ENCODE measurements at places on chromosomes 16 and 17.

GRCh38 chr16:24906199-24906808 lies 60.5 kb downstream of the SLC5A11 start:
- no peak for DNase-seq

DNA sequence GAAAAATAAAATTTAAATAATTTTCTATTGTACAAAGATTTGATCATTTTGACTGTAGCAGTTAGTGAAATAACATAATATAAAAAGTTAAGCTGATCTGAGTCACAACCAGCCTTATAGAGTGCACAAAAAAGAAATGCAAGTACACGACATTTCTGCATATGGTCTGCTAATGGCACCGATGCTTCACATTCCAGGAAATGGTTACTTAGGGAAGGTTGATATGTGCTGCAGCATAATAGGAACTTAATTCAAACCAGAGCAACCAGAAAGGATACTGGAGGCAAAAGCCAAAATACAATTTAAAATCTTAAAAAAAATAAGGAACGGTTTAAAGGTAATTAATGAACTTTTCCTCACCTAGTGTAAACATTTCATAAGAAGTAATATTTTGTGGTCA lies 10.0 kb upstream of the CFDP1 start:
- DNase-seq: no peak

- no peak for DNase-seq
Measured at GRCh38 chr17:74502861-74503260, 28.4 kb downstream of the CD300LB start.

- no peak for DNase-seq
Measured at GRCh38 chr16:54123766-54124165, 162.8 kb downstream of the IRX3 start.

DNA sequence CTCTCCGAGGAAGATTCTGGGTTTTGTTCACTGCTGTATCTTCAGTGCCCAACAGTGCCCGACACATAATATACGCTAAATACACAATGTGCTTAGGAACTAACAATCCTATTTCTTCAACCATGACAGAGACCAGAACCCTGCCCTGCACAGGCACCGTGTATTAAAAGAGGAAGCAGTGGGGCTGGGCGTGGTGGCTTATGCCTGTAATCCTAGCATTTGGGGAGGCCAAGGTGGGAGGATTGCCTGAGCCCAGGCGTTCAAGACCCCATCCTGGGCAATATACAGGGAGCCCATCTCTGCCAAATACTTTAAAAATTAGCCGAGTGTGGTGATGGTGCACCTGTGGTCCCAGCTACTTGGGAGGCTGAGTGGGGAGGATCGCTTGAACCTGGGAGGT lies 19.3 kb downstream of the ARL2BP start:
- no peak for DNase-seq

DNA sequence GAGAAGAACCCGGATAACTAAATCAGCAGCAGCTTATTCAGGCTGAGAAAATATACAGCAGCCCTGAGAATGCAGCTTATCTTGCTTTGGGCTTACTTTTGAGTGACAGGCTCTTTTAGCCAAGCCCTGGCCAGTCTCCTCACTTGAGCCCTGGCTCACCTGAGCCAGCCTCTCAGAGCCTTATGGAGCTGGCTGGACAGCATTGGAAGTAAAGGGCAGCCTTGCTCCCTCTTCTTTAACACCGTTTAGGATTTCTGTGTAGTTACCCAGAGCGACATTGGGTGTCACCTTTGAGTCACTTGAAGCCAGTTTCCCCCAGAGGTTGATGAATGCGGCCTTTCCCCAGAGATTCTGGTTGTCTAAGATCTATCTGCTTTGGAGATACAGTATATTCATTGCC lies 7.7 kb upstream of the NPIPB2 start:
- peak; percentile 4 for DNase-seq

GRCh38 chr17:38510421-38511149 lies 82.3 kb downstream of the ARHGAP23 start:
- DNase-seq: no peak

GRCh38 chr17:6232732-6233101 lies 162.5 kb downstream of the WSCD1 start:
- DNase-seq: no peak

- DNase-seq: no peak
Measured at GRCh38 chr16:10880594-10881452, 3.8 kb downstream of the CIITA start.

DNA sequence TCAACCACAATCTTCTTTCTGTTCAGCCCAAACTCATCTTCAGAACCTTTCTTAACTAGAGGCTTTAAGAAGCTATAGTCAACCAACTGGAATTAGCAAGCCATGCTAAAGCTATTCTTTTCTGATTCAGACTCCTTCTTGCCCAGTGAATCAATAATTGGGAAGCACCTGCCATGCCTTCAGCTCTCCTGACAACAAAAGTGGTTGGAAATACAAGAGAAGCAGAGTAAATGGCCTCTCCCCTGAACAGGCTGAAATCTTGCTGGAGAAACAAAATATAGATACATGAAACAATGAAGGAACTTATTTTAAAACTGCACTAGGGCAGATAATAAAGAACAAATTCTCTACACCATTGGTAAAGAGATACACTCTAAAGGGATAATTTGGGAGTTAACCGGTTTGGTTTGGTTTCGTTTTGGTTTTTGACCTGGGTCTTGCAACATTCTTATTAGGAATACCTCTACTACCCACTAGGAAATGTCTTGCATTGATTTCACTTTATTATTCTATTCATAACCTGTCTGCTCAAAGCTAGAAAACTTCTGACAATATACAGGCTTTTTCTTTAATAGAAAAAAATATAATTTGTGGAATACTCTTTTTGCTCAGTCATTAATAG lies 173.6 kb upstream of the DYNLRB2 start:
- no peak for DNase-seq

- no peak for DNase-seq
Measured at GRCh38 chr16:69833357-69834282, 71.5 kb downstream of the WWP2 start.

DNA sequence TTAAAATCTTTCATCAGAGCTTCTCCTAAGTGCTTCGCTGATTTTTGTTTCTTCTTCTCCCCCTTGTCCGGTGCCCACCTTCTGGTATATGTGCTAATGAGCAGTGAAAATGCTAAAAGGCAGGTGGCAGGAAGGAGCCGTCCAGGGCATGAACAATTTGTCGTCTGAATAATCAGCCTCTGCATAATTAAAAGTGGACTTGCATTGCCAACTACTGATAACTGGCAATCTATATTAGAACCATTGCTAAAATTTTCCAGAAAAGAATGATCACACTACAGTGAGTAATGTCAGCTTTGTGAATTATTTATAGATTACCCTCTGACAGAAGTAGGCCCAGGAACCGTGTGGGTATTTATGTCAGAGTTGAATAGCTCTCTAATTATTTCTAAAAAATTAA lies 28.1 kb downstream of the SERPINF1 start:
- no peak for DNase-seq

GRCh38 chr16:55392701-55393100 lies 68.7 kb downstream of the IRX6 start:
- DNase-seq: no peak

DNA sequence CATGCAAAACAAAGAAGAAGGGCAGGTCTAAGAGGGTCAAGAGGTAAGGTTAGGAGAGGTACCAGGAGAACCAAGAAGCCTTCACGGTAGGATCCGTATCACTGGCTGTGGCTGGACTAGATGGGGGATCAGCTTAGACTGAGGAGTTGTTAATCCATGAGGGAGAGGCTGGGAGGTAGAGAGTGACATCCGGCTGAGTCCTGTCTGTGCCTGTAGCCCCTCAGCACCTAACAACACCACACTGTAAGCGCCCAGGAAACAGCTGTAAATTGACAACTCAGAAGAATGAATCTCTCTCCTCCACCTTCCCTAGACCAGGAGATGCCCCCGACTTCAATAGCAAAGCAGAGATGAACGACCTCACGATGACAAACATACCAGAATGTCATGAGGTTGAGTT lies 199.4 kb upstream of the RPL38 start:
- no peak for DNase-seq

GRCh38 chr17:42573095-42573494 lies 4.4 kb downstream of the PSMC3IP start:
- no peak for DNase-seq

DNA sequence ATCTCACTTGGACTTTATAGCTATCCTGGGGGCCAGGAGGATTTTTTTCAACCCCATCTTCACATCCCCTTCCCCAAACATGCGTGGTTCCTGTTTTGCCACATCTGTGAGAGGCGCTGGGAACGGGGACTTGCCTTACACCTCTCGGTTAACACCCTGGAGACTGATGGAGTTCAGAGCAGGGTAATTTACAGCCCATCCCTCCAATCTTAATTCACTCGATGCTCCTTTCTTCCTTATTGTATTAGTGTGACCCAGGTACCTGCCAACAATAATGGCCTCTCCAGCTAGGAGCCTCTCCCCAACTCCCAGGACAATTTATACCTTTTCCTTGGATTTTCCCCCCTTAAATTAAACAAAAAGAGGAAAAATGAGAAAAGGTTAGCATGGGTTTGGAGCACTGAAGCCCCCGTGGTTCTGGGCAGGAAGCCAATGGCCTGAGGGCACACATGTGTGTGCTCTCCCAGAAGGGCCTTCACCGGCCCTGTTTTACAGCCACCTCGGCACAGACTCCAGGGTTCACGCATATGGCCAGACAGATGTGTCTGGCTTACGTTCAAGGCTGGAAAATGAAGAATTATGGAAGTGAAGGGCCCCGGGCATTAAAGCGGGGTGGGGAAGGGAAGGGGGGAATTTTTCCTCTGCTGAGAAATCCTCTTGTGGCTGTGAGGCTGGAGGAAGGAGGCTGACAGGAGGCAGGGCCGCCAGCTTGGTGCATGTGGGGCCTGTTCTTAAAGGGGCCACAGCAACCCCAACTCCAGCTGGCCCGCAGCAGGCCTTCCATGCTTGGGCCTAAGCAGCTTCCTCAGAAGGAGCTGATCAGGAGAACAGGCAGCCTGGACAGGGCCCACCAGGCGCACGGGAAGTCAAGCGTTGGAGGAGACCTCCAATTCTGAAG lies 21.4 kb downstream of the HIC1 start:
- no peak for DNase-seq

DNA sequence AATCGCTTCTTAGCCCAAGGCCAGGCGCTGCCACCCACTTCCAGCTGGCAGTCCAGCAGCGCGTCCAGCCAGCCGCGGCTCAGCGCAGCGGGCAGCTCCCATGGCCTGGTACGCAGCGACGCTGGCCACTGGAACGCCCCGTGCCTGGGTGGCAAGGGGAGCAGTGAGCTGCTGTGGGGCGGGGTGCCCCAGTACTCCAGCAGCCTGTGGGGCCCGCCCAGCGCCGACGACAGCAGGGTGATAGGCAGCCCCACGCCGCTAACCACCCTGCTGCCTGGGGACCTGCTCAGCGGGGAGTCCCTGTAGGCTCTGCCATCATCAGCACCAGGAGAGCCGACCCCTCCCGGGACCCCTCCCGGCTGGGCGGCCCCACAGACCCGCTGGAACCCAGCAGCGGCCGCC lies 24.0 kb downstream of the TMC6 start:
- DNase-seq: no peak

- no peak for DNase-seq
Measured at GRCh38 chr17:16027708-16028584, 28.3 kb downstream of the TTC19 start.

GRCh38 chr17:652314-652713 lies 62.3 kb downstream of the VPS53 start:
- DNase-seq: no peak

GRCh38 chr16:80802138-80802537 lies 2.3 kb downstream of the CDYL2 start:
- no peak for DNase-seq

GRCh38 chr17:8900626-8901585 lies 33.4 kb upstream of the PIK3R6 start:
- DNase-seq: no peak

DNA sequence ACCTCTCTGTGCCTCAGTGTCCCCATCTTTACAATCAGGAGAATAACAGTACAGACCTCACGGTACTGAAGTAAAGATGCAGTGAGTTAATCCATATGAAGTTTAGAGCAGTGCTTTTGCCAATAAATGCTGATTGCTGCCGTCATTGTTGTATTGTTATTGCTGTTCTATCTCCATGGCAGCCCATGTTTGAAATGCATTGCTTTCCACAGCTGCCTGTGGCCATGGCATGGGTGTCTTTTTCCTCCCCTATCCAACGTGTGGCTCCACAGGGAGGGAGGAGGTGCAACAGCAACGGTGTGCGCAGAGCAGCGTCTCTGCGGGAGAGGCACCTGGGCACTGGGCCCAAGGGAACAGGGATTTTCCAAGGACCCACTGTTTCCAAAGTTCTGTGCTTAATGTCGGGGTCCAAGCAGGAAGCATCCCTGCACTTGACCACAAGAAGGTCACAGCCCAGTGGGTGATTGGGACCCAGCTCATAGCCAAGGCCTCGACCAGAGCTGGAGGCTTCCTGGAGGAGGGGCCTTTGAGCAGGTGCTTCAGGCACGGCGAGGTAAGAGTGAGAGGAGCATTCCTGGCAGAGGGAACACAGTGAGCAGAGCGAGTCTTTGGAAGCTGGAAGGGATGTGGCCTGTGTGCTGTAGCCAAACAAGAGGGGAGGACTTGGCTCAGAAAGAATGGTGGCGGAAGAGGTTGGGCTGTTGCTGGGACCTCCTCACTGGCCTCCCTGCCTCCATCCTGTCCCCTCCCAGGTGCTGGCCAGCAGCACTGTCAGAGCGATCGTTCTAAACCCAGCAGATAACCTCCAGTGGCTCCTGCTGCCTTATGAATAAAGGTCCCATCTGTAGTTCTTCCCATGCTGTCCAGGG lies 3.9 kb downstream of the RAI1 start:
- DNase-seq: no peak

- DNase-seq: no peak
Measured at GRCh38 chr17:2435181-2435741, 34.4 kb upstream of the MNT start.

DNA sequence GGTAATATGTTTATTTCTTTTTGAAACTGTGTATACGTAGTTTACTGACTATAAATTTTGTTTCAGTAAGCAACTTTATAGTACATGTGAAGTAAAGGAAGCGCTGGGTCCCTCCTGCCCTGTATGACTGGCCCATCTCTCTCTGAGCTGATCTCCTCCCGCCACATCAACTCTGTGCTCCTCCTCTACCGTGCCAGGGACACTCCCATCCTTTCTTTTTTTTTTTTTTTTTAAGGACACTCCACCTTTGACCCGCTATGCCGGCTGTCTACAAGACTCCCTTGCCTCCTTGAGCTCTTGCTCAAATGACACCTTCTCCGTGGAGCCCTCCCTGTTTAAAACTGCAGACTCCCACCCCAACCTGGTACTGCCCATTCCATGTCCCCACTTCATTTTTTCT lies 35.5 kb downstream of the ERN1 start:
- no peak for DNase-seq

GRCh38 chr16:85424260-85425073 lies 188.7 kb upstream of the GSE1 start:
- no peak for DNase-seq

GRCh38 chr16:88339930-88340754 lies 42.6 kb upstream of the ZNF469 start:
- DNase-seq: no peak

- no peak for DNase-seq
Measured at GRCh38 chr16:28208824-28209223, 2.9 kb downstream of the XPO6 start.

GRCh38 chr17:80213643-80213975 lies 6.5 kb downstream of the SGSH start:
- DNase-seq: no peak
